ENCODE measurements at places on chromosomes 12 and 14. TPM values are rescaled to one million over a fixed set of nuclear protein-coding genes. Genes with fewer than 3 reads are reported as not detected.
A peak's percentile ranks its signal among the peaks of the same experiment; 100 is the strongest.

The DEGS2 gene
- 2.7 TPM for total RNA-seq

The TIGAR gene
- total RNA-seq: 3.2 TPM

GRCh38 chr12:46669720-46670119, 156.1 kb downstream of the SLC38A4 start:
- H3K36me3 ChIP-seq: no peaks in the 10 kb centered on the region
- DNase-seq: no peak
- H3K4me3 ChIP-seq: no peak overlapping the region
- no peaks in the 10 kb centered on the region for H3K27me3 ChIP-seq
- H3K27ac ChIP-seq: no peak overlapping the region

GRCh38 chr14:52923902-52924575, 26.8 kb downstream of the FERMT2 start:
- DNase-seq: no peak
- H3K27me3 ChIP-seq: no peaks in the 10 kb centered on the region
- H3K36me3 ChIP-seq: peaks cover under 1% of the 10 kb centered on the region
- H3K4me3 ChIP-seq: no peak overlapping the region
- peak overlapping the region; percentile 4 for H3K27ac ChIP-seq

- H3K27me3 ChIP-seq: peaks cover 4% of the 10 kb centered on the region
- H3K4me1 ChIP-seq: no peaks in the 10 kb centered on the region
- no peak overlapping the region for H3K4me3 ChIP-seq
- no peak for DNase-seq
- no peak overlapping the region for H3K27ac ChIP-seq
These were observed 372.4 kb upstream of the OR4E1 start for GRCh38 chr14:22046063-22046462.

DNA sequence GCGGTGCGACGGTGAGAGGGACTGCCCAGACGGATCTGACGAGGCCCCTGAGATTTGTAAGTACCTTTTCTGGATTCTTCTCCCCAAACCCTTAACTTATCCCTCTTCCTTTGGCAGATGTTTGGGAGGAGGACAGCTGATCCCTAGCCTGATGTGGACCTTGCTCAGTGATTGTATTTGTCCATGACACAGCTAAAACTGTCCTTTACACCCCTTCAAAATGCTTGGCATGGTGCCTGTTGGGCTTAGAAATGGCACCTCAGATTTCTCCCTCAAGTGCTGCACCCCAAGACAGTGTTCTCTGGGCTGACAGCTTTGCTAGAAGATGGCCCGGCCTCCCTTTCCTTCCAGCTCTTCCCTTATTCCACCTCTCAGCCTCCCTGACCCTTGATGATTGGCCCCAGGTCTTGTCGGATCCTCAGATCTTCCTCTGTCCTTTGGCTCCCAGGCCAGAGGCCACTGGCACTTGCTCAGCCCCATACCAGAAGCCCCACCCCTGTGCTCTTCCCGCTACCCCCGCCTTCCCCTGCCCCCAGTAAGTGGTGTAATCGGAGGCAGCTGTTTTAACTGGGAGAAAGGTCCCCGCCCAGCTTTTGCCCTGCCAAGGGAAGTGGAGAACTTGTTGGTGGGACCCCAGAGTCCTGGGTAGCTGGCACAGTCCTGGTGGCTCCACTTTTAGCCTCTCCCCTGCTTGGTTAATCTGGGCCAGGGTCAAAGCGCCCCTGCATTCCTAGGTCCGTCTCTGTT, 8.7 kb downstream of the LRP1-AS start:
- peaks cover 19% of the 10 kb centered on the region for H3K36me3 ChIP-seq
- DNase-seq: no peak
- peaks cover 21% of the 10 kb centered on the region for H3K4me1 ChIP-seq

DNA sequence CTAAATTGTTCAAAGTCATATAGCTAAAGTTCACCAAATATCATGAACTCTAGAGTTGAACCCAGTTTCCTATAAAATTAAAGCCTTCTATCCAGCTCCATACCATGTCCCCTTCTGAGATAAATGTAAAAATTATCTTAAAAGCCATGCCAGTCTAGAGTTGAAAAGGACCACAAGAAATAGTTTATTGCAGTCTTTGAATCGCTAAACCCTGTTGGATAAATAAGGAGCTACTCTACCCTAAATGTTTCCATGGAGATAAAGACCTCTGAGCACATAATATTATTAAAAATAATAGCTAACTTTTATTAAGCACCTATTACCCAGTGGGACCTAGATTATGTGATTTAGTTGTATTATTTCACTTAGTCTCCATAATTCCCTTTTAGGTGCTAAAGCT, 227.6 kb upstream of the NOS1 start:
- H3K4me3 ChIP-seq: no peak overlapping the region
- DNase-seq: no peak
- H3K27me3 ChIP-seq: no peaks in the 10 kb centered on the region
- H3K36me3 ChIP-seq: no peaks in the 10 kb centered on the region

DNA sequence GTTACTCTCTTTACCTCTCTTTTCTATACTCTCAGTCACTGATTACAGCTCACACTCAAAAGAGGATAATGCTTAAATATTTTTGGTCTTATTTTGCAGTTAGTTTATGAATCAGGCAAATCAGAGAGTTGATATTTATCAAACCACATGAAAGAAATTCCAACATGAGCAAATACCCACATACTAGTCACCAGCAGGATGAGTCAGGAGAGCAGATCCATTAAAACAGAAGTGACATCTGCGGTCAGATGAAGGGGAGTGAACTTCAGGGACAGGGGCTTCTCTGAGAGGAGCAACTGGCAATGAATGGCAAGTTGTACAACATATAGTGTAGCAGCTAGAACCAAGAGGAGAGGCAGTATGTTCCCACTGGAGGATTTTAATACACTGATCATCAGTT, 258.7 kb downstream of the SYT10 start:
- DNase-seq: no peak
- H3K4me1 ChIP-seq: no peaks in the 10 kb centered on the region
- no peak overlapping the region for H3K27ac ChIP-seq
- no peaks in the 10 kb centered on the region for H3K27me3 ChIP-seq
- no peaks in the 10 kb centered on the region for H3K36me3 ChIP-seq

DNA sequence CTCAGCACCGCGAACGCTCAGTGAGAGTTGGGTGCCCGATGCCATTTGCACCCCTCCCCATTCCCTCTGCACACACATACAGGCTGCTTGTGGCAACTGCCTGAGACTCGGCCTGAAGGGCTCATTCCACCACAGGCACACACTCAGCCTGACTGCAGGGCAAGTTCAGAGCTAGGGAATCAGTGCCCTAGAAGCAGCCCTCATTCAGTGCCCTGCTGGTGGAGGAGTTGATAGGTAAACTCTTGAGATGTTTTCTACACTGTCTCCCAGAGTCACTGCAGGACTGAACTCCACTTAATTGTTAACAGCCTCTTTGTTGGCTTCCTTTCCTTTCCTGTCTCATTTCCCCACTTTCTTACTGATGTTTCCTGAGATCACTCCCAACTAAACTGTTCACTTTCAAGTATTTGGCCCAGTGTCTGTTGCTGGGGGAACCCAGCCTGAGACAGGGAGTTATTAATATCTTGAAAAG, 16.9 kb downstream of the PPP1R36 start:
- no peaks in the 10 kb centered on the region for H3K27me3 ChIP-seq
- H3K36me3 ChIP-seq: no peaks in the 10 kb centered on the region
- H3K4me1 ChIP-seq: peaks cover 8% of the 10 kb centered on the region

DNA sequence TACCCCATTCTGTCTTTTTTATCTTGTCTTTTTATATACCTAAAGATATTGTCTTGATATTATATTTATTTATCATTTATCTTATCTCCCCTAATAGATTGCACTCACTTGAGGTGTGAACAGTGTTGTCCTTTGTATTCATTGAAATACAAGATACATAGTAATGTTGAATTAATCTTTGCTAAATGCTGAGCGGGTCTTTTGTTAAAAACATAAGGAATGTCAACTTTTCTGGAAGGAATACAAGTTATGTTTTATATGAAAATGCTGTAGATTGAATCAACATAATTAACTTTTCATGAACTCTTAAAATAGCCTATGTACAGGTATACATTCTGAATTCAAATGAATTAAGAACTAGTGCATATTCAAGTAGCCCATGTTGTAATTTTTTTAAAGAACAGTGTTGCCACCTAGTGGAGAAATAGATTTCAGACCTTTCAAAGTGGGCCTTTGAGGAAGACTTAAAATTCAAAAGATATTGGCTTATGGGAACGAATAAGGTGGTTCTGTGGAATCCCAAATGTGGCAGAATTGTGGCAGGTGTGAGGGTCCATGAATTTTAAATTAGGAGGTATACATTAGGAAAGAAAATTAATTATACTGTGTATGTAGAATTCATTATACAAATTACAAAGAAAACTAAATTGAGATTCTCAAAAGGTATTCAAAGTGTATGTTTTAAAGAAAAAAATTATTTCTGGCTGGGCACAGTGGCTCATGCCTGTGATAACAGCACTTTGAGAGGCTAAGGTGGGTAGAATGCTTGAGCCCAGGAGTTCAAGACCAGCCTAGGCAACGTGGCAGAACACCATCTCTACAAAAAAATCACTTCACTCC, 19.1 kb downstream of the BBOF1 start:
- H3K4me3 ChIP-seq: no peak overlapping the region
- peaks cover 4% of the 10 kb centered on the region for H3K36me3 ChIP-seq
- H3K27me3 ChIP-seq: no peaks in the 10 kb centered on the region
- H3K27ac ChIP-seq: no peak overlapping the region

GRCh38 chr14:89014569-89014850, 190.1 kb downstream of the TTC8 start:
- DNase-seq: no peak
- H3K36me3 ChIP-seq: no peaks in the 10 kb centered on the region
- no peaks in the 10 kb centered on the region for H3K27me3 ChIP-seq
- no peak overlapping the region for H3K4me3 ChIP-seq

All from cardiac muscle cell (in vitro differentiated cells and primary cell).